Left ventricle myocardium inferior (tissue), 1 donor: ENCODE measurements at places on chromosomes 7 and 10. TPM values are rescaled to one million over a fixed set of nuclear protein-coding genes. Genes with fewer than 3 reads are reported as not detected.

DNA sequence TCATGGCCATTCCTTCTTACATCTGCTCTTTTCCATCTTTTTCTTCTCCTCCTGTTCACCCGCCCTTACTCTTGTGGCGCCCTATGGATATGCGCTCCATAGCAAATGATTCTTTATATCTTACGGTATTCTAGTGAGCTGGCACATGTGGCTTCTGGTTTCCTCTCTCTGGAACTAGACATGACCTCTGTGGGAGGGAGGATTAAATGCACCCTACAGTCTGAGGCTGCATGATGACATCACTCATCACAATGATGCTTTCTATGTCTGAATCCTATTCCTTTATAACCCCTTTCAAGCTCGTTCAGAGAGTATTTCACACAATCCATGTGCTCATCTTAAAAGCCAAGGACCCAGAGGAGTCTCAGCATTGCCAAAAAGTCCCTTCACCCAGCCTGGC, 153.3 kb downstream of the EGFR start:
- H3K36me3 ChIP-seq: peaks cover 59% of the 10 kb centered on the region
- no peak for DNase-seq
- H3K4me3 ChIP-seq: no peak overlapping the region
- H3K27me3 ChIP-seq: no peaks in the 10 kb centered on the region
- H3K27ac ChIP-seq: no peak overlapping the region
- H3K4me1 ChIP-seq: peaks cover 13% of the 10 kb centered on the region

- H3K4me1 ChIP-seq: no peaks in the 10 kb centered on the region
- H3K4me3 ChIP-seq: no peak overlapping the region
- no peak overlapping the region for H3K27ac ChIP-seq
- DNase-seq: no peak
- H3K27me3 ChIP-seq: no peaks in the 10 kb centered on the region
These were observed 1211.2 kb upstream of the SORCS1 start for GRCh38 chr10:108375691-108376090.

- H3K36me3 ChIP-seq: no peaks in the 10 kb centered on the region
- peaks cover 26% of the 10 kb centered on the region for H3K4me1 ChIP-seq
- H3K4me3 ChIP-seq: no peak overlapping the region
These were observed 163.8 kb downstream of the LCOR start for GRCh38 chr10:96995851-96996250.

DNA sequence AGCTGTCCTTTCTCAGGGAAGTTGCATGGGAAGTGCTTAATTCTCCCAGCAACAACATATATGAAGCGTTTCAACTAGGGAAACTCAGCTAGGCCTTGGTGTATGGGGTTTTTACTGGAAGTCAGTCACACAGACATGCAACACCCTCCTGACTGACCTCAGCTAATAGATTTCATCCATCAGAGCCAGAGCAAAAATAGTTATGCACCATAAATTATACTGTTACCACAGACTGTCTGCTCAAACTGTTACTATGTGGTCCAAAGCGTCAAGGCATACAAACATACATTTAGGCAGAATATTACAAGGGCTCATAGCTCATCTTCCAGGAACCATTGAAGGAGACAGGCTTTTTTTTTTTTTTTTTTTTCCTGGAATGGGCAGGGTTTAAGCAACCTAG, 417.9 kb downstream of the ANKRD7 start:
- H3K4me1 ChIP-seq: no peaks in the 10 kb centered on the region
- no peak for DNase-seq
- H3K27me3 ChIP-seq: no peaks in the 10 kb centered on the region
- no peaks in the 10 kb centered on the region for H3K36me3 ChIP-seq
- no peak overlapping the region for H3K4me3 ChIP-seq

DNA sequence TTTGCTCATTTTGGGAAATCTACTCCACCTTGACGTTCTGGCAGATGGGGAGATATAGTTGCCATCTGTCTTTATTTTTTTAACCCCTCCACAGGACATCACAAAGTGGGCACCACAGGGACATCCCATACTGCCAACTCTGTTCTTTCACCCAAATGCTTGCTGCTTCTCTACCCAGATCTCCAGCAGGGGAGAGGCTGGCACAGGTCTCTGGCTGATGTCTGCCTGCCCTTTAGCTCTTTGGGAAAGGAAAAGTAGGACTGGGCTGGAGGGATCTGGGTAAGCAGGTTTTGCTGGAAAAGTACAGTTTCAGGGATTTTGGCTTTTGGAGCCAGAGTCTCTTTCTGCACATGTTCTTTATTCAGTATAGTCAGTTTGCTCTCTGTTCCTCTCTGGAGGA, 156.7 kb downstream of the ANLN start:
- no peaks in the 10 kb centered on the region for H3K4me1 ChIP-seq
- H3K36me3 ChIP-seq: no peaks in the 10 kb centered on the region
- DNase-seq: no peak

DNA sequence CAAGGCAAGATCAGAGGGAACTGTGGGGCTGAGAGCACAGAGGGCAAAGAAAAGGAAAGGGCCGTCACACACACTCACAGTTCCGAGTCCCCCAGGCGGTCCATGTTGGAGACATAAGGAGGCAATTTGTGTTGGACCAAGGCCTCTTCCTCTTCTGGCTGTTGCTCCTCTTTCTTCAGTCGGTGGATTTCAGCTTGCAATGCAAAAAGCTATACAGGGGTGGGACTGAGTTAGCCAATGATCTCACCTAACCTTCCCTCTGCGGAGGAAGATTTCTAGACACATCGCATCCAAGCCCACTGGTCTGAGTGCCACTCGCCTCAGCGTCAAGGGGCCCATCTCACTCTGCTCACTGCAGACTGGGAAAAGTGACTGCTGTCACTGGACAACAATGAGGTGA, 5.5 kb downstream of the WDR91 start:
- no peak overlapping the region for H3K27ac ChIP-seq
- peaks cover 50% of the 10 kb centered on the region for H3K36me3 ChIP-seq
- no peak for DNase-seq
- H3K4me3 ChIP-seq: no peak overlapping the region
- no peaks in the 10 kb centered on the region for H3K27me3 ChIP-seq

DNA sequence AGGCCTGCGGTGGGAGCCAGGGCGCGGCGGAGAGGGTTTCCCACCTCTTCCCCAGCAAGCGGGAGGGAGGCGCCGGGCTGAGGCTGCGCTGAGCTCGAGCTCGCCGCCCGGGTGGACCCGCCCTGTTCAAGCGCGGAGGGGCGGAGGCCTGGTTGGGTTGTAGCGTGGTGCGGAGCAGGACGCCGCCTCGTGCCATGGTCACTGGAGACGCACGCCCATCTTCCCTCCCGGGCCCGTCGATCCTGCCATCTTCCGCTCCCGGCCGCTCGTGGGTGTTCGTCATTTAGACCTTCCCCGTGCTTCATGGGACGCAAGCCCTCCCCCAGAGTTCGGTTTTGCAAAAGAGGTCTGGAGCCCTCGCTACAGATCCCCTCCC, 9.3 kb upstream of the EN2 start:
- H3K4me1 ChIP-seq: peaks cover 22% of the 10 kb centered on the region
- H3K4me3 ChIP-seq: no peak overlapping the region
- no peak overlapping the region for H3K27ac ChIP-seq
- no peaks in the 10 kb centered on the region for H3K36me3 ChIP-seq
- H3K27me3 ChIP-seq: peaks cover 96% of the 10 kb centered on the region

DNA sequence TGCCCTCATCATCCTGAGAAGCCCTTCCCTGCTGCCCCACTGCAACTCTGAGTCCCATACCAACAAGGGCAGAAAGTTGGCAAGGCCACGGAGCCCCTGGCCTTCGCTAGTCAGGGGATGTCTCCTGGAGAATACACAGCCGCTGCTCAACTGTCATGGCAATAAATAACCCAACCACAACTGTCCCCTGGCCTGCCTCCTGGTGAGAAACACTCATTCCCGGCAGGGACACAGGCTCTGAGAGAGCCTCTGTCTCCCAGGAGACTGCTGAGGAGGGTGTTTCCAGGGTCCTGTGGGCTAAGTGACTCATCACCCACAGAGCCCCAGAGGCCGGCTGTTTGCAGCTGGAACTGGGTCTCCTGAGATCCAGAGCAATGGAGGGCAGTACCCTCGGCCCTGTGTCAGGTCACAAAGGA, 354.1 kb downstream of the TNS3 start:
- H3K4me1 ChIP-seq: peaks cover 11% of the 10 kb centered on the region
- H3K27ac ChIP-seq: no peak overlapping the region
- DNase-seq: no peak
- H3K36me3 ChIP-seq: no peaks in the 10 kb centered on the region
- H3K27me3 ChIP-seq: no peaks in the 10 kb centered on the region

DNA sequence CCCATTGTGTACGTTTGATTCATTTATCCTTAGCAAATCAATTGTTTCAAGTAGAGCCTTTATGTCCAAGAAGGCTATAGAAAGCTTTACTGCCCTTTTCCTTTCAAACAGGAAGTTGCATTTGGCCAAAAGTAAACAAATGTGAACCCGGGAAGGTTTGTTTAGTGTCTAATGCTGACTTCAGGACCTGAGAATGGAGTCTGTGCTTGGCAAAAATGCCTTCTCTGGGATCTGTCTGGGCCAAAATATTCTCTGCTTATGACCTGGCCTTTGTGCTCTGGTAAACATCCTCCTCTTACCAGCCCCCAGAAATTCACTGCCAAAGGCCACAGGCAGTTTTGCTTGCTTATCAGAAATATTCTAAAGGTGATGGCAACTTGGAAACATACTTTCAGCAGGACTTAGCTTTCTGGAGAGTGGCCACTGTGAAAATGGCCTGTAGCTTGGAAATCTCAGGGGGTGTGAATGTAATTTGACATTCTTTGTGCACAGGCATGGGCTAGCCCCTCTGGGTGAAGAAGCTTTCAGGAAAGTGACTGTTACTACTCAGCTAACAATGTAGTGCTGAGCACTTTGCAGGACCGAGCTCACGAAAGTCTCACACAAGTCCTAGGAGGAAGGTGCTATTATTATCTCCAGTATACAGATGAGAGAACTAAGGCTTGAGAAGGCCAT, 199.5 kb downstream of the PTEN start:
- no peak for DNase-seq
- no peaks in the 10 kb centered on the region for H3K36me3 ChIP-seq
- peaks cover 53% of the 10 kb centered on the region for H3K4me1 ChIP-seq
- no peak overlapping the region for H3K4me3 ChIP-seq
- H3K27me3 ChIP-seq: no peaks in the 10 kb centered on the region

IFIT2 gene
- 4.5 TPM for total RNA-seq

OR2A5 gene
- not detected for total RNA-seq

HOGA1 gene
- 47.1 TPM for total RNA-seq
